ENCODE measurements at places on chromosomes 2 and 18.

DNA sequence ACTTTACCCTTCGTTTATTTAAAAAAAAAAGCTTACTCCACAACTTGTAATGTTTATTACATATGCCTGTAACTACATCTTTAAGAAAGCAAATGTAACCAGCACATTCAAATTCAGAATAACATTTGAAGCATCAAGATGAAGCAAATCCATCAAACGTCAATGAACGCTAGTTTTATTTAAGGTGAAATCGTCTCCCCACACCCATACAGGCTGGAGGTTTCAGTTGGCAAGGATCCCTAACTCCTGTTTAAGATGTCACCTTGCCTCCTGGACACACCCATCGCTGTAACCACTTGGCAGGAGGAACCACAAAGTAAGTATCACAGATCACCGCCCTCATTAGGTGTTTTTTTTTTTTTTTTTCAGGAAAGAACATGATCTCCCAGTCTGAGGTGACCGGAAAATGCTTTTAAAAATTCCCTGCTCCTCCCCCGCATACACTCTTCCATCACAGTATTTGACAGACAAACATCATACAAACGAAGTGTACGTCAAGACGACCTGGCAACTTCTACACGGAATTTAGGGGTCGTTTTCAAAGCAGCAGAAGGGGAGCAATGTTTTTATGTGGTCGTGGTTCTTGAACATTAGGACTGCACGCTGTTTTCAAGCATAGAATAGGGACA is 19.7 kb upstream of the STPG4 start:
- DNase-seq = peak; percentile 57

GRCh38 chr2:240229603-240230235 is 89.3 kb upstream of the OTOS start:
- DNase-seq = no peak

DNA sequence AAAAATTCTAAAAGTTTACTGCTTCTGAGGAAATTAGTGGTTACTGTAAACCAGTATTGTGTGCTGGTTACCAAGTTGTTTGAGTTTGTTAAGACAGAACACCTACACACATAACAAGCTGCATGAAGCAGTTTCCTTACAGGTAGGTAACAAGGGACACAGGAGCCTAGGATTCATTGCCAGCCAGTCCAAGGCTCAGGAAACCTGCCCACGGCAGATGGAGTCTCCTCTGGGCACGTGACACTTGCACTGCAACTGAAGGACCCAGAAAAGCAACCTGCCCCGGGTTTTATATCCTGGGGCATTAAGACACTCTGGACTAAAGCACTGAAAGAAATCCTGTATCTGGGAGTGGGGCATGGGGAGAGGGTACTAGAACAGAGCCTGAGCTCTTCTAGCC is 639.3 kb downstream of the ADCYAP1 start:
- no peak for DNase-seq

GRCh38 chr18:44719519-44720060 is 38.9 kb downstream of the SETBP1 start:
- no peak for DNase-seq

DNA sequence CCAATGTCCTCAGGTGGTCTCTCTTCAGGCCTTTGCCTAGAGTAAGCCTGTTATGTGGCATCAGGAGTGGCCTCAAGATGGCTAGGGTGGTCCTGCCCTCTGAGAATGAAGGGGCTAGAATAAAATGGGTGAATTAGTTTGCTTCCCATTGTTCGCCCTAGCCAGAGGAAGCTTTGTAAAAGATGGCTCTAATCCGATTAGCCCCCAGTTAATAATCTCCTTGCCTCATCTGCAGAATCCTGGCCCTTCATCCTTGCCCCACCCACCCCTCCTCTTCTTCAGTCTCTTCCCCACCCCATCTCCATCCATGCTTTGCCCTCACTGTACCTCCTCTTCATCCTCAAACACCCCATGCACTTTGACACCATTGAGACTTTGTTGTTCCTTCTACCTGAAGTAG is 57.4 kb upstream of the LGALSL start:
- DNase-seq = no peak

- no peak for DNase-seq
Observed at GRCh38 chr2:222707689-222708273, 36.3 kb downstream of the MOGAT1 start.

DNA sequence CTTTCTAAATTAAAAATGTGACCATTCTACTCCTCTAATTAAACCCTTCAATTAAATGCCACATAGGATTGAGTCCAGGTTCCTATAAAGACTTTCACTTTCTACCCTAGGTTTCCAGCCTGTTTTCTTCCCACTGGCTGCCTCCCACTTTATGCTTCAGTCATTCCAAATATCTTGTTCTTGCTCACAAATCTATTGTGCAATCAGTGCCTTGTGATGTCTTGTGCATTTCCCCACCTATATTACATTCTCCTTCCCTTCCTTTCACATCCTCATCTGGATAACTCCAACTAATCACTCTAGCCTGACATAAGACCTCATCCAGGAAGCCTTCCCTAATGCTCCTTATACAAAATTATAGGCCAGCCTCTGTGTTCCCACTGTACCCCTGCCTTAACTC is 281.7 kb upstream of the LRATD1 start:
- DNase-seq = no peak

- no peak for DNase-seq
Observed at GRCh38 chr2:69644506-69644979, 1.0 kb upstream of the AAK1 start.

DNA sequence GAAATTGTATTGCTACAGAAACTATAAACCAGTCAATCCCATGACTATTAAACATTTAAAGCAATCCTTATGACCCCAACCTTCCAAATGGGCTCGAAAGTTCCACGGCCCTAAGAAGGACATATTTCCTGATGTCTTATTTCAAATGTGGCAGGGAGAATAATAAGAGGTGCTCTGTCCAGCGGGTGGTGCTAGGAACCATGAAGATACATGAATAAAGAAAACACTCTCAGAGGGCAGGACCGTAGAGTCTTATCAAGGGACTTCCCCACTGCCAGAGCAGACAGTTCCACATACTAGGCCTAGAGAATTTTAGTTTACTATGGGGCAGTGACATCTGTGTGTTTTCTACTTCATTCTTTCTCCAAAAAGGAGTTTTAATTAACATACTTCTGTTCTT is 187.1 kb upstream of the PIK3C3 start:
- no peak for DNase-seq

GRCh38 chr2:119377993-119378345 is 11.2 kb downstream of the DBI start:
- no peak for DNase-seq

GRCh38 chr2:132747046-132747445 is 77.0 kb upstream of the LYPD1 start:
- DNase-seq = no peak

DNA sequence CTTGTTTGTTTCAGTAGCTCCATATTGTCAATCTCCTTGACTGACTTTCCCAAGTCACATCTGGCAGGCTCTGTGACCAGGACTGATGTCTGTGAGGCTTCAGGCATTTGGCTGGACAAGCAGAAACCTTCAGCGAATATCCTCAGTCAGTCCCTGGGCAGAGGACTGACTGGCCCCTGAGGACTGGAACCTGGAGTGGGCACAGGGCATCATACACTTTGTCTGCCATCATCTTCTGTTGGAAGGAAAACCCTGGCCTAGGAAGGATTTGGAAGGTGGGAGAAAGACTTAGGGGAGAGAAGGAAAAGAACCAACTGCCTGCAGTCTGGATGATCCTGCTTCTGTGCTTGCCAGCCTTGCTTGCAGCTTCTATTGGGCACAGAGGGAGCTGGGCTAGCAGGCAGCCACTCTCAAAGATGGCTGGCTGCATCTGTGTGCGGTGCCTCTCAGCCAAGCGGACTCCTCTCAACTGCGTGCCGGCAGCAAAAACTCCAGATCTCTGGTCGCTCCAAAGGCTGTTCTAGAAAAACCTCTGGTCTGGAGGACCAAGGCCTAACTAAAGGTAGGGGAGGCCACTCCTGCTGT is 126.8 kb downstream of the MARCHF4 start:
- DNase-seq = no peak

DNA sequence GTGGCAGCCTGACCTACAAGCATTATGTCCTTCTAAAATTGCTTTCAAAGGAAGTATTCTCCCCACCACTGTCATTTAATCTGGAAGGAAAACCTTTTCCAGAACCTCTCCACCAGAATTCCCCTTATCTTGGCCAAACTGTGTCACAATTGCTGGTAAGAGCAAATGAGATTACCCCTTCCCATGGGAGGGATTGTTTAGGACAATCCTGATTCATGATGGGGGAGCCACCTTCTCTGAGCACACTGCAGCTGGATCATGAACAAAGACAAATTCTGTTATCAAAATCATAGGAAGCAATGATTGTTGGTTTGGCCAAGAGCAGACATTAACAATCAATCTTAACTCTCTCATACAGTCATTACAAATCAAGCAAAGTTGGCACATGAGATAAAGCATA is 18.1 kb upstream of the ATOH8 start:
- no peak for DNase-seq
